Activated CD8-positive, alpha-beta T cell treated with anti-CD3 and anti-CD28 coated beads, Interleukin-2, amount 10 ng/mL, durations not matched to agents 7 days and 5 days (primary cell): ENCODE measurements at places on chromosomes 7 and 10. TPM values are rescaled to one million over a fixed set of nuclear protein-coding genes. Genes with fewer than 3 reads are reported as not detected.
A peak's percentile ranks its signal among the peaks of the same experiment; 100 is the strongest.

The ATG9B gene
- 6.8 TPM for total RNA-seq

DNA sequence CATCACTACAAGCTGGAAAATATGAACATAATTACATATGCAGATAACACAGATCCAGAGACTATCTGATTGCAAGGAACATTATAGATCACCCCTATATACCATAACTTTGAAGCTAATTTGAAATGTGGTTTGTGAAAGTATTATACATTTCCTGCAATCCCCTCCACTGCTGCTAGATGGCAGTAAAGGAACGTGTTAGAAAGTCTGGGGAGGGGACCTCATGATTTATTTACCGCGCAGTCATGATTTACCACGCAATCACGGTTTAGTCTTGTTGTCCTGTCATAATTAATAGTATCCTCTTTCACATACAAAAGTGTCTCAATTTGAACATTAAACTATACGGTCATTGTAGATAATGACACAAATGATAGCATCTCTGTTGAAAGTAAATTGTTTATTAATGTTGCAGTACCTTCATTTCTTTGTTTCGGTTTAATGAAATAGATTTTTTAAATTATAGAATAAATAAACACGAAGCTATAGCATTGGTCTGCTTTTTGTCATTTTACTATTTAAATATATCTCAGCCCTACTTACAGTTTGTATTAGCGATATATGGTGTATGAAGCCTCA, 145.3 kb upstream of the PRSS1 start:
- H3K36me3 ChIP-seq: no peaks in the 10 kb centered on the region
- H3K27me3 ChIP-seq: peaks cover 12% of the 10 kb centered on the region
- DNase-seq: peak; percentile 66
- H3K4me3 ChIP-seq: no peak overlapping the region

The VWA2 gene
- not detected for total RNA-seq

The ADAM22 gene
- total RNA-seq: 3.1 TPM

GRCh38 chr10:69572159-69573055, 815 bp downstream of the NEUROG3 start:
- peaks cover 28% of the 10 kb centered on the region for H3K4me1 ChIP-seq
- peak overlapping the region; percentile 57 for H3K27ac ChIP-seq
- H3K27me3 ChIP-seq: peaks cover 88% of the 10 kb centered on the region
- DNase-seq: peak; percentile 36
- H3K4me3 ChIP-seq: peak overlapping the region; percentile 76
- no peaks in the 10 kb centered on the region for H3K36me3 ChIP-seq

DNA sequence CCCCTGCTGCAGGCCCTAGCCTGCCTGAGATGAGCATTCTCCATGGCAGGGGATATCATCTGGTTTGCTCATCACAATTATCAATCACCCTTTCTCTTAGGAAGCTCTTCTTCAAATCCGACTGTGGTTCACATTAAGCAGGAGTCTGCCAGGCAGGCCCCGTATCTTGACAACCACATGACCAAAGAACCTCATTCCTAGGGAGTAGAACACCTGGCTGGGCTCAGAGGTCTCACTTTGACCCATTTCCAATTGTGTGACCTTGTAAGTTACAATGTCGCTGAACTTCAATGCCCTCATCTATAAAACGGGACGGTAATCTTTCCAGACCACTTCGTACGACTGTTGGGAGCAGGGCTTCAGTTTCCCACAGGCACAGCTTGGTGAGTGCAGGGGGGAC, 156.4 kb upstream of the PCBD1 start:
- no peaks in the 10 kb centered on the region for H3K36me3 ChIP-seq
- DNase-seq: no peak
- H3K27ac ChIP-seq: no peak overlapping the region
- no peak overlapping the region for H3K4me3 ChIP-seq

DNA sequence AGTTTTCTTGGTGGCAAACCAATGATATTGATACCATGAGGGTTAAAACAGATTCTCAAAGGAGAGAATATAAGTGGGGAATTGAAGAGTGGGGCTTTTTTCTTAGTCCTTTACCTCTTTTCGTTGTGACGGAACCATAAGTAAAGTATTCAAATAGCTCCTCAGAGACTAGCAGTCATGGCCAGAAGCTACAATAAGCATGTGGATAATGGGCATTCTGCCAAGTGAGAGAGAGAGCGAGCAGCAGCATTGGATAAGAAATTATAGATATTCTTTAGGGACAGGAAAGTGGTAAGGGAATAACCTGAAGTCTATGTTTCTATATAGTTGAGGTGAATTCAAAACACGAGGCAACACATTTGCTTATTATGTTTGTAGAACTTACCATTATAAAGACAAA, 235.1 kb downstream of the SEMA3E start:
- no peaks in the 10 kb centered on the region for H3K27me3 ChIP-seq
- no peak overlapping the region for H3K4me3 ChIP-seq
- no peak overlapping the region for H3K27ac ChIP-seq

DNA sequence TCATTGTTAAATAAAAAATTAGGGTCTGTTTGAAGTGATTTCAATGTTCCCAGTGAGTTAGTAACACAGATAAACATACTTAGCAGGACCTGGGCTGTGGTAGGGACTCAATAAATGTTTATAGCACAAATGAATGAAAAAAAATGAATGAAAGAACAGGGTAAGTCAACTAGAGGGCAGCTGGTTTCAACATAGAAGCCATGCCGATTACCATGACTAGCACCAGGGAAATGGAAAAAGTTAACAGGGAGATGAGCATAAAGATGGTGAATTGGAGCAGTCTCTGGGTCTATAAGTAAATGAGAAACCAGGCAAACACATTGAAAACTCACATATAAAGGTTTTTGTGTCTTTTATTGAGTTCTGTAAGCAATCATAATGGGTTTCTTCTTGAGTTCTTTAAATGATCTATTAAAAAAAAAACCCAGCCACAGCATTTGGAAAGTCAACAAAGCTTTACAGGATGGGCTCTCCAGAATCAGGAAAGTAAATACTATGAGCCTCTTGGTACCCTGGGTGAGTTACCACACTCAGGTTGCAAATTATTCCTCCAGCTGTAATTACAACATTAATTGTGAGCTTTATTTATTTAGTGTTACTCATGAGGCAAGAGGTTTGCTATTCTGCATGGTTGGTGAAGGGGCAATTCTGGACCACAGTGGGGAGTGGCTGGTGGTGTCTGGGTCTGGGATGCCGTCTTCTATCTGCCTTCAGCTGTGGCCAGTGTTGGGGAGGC, 46.1 kb upstream of the MTPN start:
- H3K36me3 ChIP-seq: no peaks in the 10 kb centered on the region
- H3K27me3 ChIP-seq: peaks cover 3% of the 10 kb centered on the region
- H3K4me1 ChIP-seq: no peaks in the 10 kb centered on the region
- DNase-seq: no peak
- no peak overlapping the region for H3K4me3 ChIP-seq

DNA sequence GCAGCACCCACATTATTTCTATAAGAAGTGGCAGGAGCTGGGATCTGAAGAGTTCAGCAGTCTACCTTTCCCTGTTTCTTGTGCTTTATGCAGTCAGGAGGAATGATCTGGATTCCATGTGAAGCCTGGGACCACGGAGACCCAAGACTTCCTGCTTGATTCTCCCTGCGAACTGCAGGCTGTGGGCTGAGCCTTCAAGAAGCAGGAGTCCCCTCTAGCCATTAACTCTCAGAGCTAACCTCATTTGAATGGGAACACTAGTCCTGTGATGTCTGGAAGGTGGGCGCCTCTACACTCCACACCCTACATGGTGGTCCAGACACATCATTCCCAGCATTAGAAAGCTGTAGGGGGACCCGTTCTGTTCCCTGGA, 874 bp upstream of the RBP3 start:
- no peaks in the 10 kb centered on the region for H3K4me1 ChIP-seq
- DNase-seq: no peak
- H3K27me3 ChIP-seq: no peaks in the 10 kb centered on the region
- no peak overlapping the region for H3K27ac ChIP-seq
- H3K36me3 ChIP-seq: no peaks in the 10 kb centered on the region

GRCh38 chr10:97399843-97400545, 1.1 kb downstream of the RRP12 start:
- H3K4me1 ChIP-seq: peaks cover 19% of the 10 kb centered on the region
- peak; percentile 60 for DNase-seq
- H3K27ac ChIP-seq: peak overlapping the region; percentile 96
- peaks cover 7% of the 10 kb centered on the region for H3K36me3 ChIP-seq
- H3K4me3 ChIP-seq: peak overlapping the region; percentile 95
- no peaks in the 10 kb centered on the region for H3K27me3 ChIP-seq

- H3K27ac ChIP-seq: no peak overlapping the region
- peaks cover 3% of the 10 kb centered on the region for H3K4me1 ChIP-seq
- no peaks in the 10 kb centered on the region for H3K27me3 ChIP-seq
- H3K4me3 ChIP-seq: no peak overlapping the region
- no peak for DNase-seq
- H3K36me3 ChIP-seq: peaks cover 51% of the 10 kb centered on the region
These were observed 14.9 kb upstream of the ARPC1B start for GRCh38 chr7:99359465-99360154.

- H3K36me3 ChIP-seq: no peaks in the 10 kb centered on the region
- H3K27ac ChIP-seq: no peak overlapping the region
- no peaks in the 10 kb centered on the region for H3K4me1 ChIP-seq
- H3K4me3 ChIP-seq: no peak overlapping the region
These were observed 9.0 kb downstream of the MYOF start for GRCh38 chr10:93473161-93473560.

DNA sequence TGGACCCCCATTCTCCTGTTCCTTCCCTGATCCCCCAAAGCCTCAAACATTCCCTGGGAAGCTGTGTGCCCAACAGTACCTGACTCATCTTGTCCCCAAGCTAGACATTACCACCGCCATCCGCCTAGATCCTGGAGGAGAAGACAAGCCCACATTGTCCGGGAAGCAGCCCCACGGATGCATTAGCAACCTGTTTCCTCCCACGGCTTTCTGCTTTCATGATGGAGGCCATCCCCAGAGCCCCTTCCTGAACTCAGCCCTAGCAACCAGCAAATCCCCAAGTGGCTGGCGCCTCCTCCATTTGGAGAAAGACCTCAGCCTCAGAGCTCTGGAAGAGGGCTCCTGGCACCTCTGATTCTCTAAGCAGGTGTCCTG, 2.3 kb upstream of the SLC29A3 start:
- no peaks in the 10 kb centered on the region for H3K36me3 ChIP-seq
- peaks cover 3% of the 10 kb centered on the region for H3K27me3 ChIP-seq
- peaks cover 29% of the 10 kb centered on the region for H3K4me1 ChIP-seq
- DNase-seq: no peak

DNA sequence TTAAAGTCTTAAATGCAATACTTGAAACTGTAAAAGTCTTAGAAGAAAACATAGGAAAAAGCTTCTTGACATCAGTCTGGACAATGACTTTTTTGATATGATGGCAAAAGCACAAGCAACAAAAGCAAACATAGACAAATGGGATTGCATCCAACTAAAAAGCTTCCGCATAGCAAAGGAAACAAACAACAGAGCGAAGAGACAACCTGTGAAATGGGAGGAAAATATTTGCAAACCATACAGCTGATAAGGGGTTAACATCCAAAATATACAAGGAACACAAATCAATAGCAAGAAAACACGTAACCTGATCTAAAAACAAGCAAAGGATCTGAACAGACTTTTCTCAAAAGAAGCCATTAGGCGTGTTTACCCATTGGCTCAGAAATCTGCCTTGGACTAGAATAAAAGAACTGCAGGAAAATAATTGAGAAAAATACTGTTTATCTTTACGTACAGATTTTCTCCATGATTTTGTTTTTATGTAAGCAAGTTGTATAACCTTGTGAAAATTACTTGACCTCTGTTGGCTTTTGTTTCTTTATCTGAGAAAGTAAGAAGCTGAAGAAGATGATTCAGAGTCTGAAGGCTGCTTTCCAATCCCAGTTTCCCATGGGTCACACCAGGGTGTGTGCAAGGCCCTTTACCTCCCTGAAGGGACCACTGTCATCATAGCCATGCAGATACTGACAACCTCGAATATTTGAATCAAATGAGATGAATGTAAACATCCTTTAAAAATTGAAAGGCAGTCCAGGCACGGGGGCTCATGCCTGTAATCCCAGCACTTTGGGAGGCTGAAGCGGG, 99.1 kb upstream of the LANCL2 start:
- no peak for DNase-seq
- H3K4me3 ChIP-seq: no peak overlapping the region
- H3K36me3 ChIP-seq: no peaks in the 10 kb centered on the region
- no peaks in the 10 kb centered on the region for H3K4me1 ChIP-seq

The UPF2 gene
- 32.7 TPM for total RNA-seq

DNA sequence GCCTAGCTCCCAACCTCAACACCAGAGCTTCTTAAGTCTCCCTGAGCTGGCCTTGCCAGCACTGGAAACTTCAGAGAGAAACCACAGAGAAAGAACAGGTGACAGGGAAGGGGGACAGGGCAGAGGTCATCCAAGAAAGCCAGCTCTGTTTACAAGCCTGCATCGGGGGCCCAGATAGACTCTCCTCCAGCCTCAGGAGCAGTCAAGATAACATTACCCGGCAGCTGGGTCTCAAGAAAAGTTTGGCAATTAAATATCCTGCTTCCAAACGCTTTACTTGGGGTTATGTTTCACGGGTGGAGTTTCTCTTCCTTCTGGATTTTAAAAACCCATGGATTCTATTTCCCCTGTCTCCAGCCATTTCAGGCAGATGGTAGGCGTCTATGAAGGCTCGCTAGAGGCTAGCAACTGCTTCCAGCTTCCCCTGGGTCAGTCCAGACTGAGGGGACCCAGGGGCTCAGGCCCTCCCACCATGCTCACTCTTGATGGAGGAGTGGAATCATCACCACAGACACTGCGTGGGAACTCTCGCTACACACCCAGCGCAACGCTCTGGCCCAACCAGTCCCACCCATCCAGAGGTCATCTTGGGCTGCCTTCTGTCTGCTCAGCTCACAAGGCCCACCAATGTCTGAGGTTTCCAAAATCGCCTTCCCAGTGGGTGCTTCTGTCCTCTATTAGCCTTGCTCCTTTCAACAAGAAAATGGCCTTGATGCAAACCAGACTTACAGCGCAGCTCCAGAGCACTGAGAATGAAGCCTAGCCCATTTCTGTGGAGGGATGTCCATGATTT, 48.8 kb downstream of the SH3PXD2A start:
- no peak overlapping the region for H3K27ac ChIP-seq
- DNase-seq: no peak
- H3K36me3 ChIP-seq: no peaks in the 10 kb centered on the region

- no peak overlapping the region for H3K27ac ChIP-seq
- DNase-seq: no peak
- peaks cover 1% of the 10 kb centered on the region for H3K4me1 ChIP-seq
- H3K4me3 ChIP-seq: no peak overlapping the region
- no peaks in the 10 kb centered on the region for H3K36me3 ChIP-seq
- H3K27me3 ChIP-seq: no peaks in the 10 kb centered on the region
These were observed 27.9 kb downstream of the BBS9 start for GRCh38 chr7:33157311-33157710.

The RET gene
- 0.13 TPM for total RNA-seq

The CHST15 gene
- not detected for total RNA-seq

GRCh38 chr10:4541292-4541691, 284.7 kb upstream of the AKR1E2 start:
- no peak for DNase-seq
- H3K27ac ChIP-seq: no peak overlapping the region
- no peak overlapping the region for H3K4me3 ChIP-seq
- H3K36me3 ChIP-seq: no peaks in the 10 kb centered on the region

DNA sequence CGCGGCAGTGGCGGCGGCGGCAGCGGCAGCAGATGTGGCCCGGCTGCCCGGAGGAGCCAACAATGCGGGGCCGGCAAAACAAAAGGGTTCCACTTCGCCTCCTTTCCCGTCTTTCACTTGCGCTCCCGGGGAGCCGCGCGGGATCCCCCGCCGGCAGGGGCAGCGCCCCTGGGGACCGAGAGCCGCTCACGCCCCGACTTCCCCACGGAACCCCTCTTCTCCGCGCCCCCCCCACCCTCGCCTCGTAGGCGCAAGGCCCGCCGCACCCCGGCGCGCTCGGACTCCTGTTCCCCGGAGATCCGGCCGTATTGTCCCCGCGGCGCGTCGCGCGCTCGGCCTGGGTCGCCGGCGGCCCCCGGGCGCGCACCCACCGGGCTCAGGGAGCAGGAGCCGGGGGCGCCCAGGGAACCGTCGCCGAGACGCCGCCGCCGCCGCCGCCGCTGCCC, 854 bp downstream of the CTBP2 start:
- H3K4me3 ChIP-seq: peak overlapping the region; percentile 28
- DNase-seq: no peak
- peaks cover 11% of the 10 kb centered on the region for H3K4me1 ChIP-seq
- H3K36me3 ChIP-seq: no peaks in the 10 kb centered on the region
